Mesenchymal stem cell (in vitro differentiated cells and primary cell): ENCODE measurements at places on chromosomes 3 and 15.

DNA sequence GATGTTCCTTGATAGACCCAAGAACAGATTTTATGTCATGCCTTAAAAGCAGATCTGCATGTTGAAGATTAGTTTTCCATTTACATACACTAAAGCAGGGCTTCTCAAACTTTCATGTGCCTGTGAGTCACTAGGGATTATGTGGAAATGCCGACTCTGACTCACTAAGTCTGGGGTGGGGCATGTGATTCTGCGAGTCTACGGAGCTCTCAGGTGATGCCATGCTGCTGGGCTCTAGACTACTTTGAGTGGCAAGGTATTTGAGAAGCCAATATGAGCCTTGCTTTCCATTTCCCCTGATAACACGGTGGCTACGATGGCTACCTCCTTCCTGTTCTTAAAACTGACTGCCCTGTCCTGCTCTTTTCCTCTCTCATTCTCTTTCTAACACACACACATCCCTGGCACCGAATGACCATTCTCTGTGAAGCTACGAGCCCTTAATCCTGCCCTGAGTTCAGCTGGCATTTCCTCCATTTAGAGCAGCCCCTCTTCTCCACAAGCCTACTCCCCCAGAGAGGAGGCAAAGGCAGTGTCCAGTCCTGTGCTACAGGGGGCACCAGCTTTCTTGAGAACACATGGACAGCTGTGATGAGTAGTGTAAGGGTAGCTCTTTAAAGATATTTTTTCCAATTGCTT lies 39.7 kb upstream of the PYGO1 start:
- peak; percentile 92 for DNase-seq

DNA sequence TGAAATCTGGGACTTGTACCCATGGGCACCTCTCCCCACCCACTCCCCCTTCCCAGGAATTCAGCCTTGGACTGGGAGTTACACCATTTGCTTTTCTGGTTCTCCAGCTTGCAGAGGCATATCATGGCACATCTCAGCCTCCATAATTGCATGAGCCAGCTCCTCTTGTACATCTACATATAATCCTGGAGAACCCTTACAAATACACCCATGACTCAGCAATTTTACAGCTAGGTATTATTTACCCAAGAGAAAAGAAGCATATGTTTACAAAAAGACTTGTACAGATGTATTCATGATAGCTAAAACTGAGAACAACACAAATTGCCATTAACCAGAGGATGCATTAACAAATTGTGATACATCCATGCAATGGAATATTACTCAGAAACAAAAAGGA lies 58.4 kb downstream of the RPLP1 start:
- no peak for DNase-seq

GRCh38 chr3:177552051-177552450 lies 354.8 kb upstream of the TBL1XR1 start:
- no peak for DNase-seq

- peak; percentile 39 for DNase-seq
These were observed 42.4 kb downstream of the TMEM40 start for GRCh38 chr3:12716605-12717151.

GRCh38 chr3:62028236-62028635 lies 345.1 kb downstream of the FEZF2 start:
- DNase-seq: no peak

DNA sequence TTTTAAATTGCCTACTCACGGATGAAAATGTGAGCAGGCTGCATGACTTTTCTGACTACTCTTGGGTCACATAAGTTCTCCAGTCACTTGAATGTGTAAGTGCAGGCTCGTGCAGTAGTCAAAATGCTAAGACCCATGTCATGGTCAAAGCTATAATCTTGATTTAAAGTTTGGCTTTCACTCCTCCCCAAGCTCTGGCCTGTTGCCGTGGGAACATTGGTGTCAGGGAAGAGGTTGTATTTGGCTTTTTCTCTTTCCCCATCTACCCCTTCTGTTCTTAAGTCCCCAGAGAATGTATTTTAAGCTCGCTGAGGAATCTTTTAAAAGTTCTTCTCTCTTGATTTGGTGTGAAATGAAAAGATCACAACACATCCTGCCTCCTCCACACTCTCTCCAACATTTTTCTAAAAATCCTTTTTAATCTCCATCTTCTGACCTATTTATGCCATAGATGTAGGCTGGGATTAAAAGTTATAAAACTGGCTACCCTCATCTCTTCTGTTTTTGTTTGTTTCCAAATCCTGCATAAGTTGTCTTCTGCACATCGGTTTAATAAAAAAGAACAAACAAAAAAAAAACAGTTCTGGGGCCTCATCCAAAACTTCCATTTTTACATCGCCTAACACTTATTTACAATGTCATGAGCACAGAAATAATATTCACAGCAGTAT lies 61.4 kb upstream of the ADAMTSL3 start:
- DNase-seq: no peak

DNA sequence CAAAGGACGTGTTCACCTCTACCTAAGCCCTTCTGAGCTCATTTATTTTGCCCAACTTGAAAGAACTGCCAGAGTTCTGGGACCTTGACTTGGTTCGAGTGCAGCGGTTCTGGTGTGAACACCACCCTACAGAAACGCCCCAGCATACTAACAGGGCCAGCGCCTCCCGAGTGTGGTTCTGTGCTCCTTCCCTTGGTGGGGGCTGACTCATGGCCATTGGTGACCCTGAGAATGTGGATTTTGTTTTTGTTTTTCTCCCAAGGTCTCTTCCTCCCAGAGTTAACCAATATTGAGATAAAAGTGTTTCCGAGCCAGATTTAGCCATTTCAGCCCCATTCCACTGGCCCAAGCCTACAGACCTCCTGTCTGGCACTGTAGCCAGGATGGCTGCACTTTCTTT lies 27.9 kb downstream of the SEMA7A start:
- no peak for DNase-seq

DNA sequence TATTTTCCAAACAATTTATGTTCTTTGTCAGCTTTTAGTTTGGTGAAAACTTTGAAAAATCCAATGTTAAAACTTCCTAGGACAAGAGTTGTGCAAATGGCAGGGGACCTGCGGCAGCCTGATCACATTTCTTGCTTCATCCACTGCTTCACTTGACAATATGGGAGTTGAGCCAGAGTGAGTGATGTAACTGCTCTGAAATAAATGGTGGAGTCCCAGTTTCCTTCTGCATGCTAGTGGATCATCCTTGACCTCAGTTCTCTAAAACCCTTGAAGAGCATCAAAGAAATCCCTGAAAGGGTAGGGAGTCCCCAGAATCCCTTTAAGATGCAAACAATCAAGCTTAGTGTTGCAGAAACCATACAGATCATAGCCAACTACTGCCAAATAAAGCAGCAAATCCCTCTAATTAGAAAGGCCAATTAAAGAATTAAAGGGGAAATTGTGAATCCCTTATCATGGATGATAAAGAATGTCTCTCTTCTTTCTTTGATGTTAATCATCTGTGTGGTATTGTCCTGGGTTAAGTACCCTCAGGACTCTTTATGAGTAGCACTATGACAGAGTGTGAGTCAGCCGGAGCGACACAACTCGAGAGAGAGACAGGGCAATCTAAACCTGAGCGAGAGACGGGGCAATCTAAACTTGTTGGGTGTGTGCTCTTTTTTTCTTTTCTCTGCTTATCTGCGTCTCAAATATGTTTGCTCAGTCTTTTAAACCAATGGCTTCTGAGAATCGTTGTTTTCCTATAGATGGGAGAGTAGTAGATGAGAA lies 41.8 kb upstream of the GAP43 start:
- peak; percentile 36 for DNase-seq

DNA sequence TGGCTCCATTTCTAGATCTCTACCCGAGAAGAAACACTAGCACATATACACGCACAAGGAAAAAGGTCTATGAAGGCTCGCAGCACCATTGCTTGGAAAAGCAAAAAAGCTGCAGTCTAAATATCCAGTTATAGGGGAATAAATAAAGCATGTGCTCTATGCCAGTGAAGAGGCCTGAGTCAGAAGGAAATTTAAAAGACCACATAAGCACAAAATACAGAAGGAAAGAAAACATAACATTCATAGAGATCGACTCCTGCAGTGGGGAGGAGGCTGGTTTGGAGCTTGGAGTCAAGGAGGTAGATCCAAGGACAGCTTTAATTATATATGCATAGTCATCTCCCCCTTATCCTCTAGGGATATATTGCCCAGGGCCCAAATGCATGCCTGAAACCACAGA lies 114.4 kb downstream of the PDZRN3 start:
- DNase-seq: no peak

DNA sequence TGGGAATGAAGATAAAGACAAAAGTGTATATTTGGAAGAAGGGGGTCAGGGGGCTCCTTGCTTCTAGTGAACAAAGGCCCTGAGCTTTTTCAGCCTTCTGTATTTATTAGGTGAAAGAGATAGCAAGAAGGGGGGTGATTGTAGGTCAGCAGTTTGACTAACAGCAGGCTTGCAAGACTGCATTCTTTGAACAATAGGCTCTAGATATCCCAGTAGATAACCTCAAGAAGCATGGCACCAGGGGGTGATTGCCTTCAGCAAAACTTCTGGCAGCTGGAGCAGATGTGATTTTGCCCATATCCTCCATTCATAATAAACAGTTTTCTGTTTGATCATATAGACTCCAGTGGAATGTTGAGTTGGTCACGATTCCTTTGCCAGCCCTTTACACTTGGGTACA lies 31.7 kb upstream of the GOLIM4 start:
- no peak for DNase-seq

DNA sequence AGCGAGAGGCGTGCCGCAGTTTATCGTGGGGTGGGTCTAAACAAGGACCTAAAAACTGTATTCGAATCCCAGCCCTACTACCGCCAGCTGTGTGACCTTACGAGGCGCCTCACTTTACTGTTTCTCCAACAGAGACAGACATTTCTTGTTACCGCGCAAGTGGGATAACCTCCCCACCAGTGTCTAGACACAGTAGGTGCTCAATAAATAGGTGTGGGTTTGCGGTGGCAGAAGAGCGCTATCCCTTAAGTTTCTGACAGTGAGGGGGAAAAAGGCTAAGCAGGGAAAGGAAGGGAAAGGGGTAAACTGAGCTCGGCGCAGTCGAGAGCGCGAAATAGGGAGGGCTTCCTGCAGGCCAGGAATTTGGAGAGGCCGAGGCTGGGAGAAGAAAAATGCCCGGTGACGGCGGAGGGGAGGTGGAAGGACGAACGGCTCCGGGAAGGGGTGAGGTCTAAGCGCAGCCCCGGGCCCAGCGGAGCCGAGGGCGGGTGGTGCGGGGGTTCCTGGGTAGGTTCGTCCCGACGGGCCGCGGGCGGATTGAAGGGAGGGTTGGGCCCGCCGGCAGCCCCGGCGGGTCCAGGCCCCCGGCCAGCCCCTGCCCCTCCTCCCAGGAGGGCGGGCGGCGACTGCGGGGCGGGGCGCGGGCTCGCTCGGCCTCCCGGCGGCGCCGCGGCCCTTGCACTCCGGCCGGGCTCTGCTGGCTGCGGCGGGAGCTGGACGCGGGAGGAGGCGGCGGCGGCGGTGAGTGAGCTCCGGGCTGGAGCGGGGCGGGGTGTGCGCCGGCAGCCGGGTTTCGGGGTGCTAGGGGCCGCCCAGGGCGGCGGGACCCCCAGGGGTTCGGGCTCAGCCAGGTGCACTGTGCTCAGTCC lies at the start of gene CGNL1:
CGNL1 (plus strand) TSS at position 679 of the 869 bp plus-strand sequence. CDS start 61,495 bp downstream, outside the sequence.
- peak; percentile 23 for DNase-seq

DNA sequence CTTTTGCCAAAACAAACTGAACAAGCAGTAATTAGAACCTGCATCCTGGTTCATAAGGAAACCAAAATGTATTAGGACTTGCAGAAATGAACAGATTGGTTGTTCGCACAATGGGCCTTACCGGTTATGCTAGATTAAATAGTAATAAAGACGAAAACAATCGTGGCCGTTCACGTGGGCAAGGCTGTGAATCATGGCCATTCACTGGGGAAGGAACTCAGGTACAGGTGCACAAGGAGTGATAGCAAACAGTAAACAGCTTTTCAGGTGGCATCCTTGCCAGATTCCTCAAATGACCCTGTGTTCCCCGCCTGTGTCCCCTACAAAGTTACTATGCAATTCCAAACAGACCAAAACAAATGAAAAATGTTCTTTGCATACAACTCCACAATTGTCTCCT lies 8.2 kb downstream of the LRIG1 start:
- DNase-seq: no peak

GRCh38 chr3:147930232-147930807 lies 521.2 kb downstream of the ZIC1 start:
- DNase-seq: peak; percentile 13

- peak; percentile 34 for DNase-seq
These were observed 90.7 kb upstream of the MEF2A start for GRCh38 chr15:99474909-99475753.

- DNase-seq: no peak
These were observed 36.3 kb downstream of the GABPB1 start for GRCh38 chr15:50318697-50319096.

- DNase-seq: no peak
These were observed 224.3 kb upstream of the SETMAR start for GRCh38 chr3:4078903-4079302.

GRCh38 chr3:193971261-193971751 lies 164.6 kb upstream of the HES1 start:
- DNase-seq: peak; percentile 59

GRCh38 chr15:74723754-74724334 lies 1.5 kb downstream of the CYP1A1 start:
- peak; percentile 80 for DNase-seq

GRCh38 chr15:85704066-85704465 lies 90.7 kb downstream of the KLHL25 start:
- DNase-seq: peak; percentile 55

GRCh38 chr3:138875096-138875753 lies 40.5 kb upstream of the PIK3CB start:
- no peak for DNase-seq

DNA sequence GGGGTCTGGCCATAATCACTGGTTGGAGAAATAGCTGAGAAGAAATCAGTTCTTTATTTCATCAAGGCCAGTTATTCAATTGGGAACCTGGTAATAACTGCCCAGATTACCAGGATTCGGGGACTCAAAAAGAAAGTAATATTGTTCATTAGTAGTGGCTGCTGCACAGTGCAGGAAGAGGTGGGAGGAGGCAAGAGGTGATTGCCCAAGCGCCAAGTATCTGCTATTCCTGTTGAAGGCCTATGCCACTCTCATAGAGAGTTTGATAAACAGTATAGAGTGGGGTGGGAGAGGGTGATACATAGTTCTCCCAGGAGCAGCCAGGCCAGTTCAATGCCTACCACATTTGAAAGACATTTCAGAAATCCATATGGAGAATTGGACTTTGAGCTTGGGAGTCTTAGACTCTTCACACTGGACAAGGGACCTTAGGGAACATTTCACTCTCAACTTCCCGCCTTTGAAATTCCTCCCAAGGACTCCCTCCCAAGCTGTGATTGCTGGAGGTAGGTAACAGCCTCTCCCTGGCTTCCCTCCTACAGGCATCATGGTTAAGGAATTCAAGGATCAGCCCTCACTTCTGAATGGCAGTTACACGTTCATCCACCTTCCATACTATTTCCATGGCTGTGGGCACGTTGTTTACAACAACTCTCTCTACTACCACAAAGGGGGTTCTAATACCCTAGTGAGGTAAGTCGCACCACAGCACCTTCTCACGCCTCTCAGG lies 59.8 kb downstream of the GLDN start:
- DNase-seq: no peak
